ENCODE measurements at places on chromosomes 2 and 18.

- DNase-seq: no peak
Measured at GRCh38 chr18:64380117-64380516, 231.2 kb upstream of the LINC00305 start.

- no peak for DNase-seq
Measured at GRCh38 chr18:49778826-49779465, 34.4 kb downstream of the ACAA2 start.

DNA sequence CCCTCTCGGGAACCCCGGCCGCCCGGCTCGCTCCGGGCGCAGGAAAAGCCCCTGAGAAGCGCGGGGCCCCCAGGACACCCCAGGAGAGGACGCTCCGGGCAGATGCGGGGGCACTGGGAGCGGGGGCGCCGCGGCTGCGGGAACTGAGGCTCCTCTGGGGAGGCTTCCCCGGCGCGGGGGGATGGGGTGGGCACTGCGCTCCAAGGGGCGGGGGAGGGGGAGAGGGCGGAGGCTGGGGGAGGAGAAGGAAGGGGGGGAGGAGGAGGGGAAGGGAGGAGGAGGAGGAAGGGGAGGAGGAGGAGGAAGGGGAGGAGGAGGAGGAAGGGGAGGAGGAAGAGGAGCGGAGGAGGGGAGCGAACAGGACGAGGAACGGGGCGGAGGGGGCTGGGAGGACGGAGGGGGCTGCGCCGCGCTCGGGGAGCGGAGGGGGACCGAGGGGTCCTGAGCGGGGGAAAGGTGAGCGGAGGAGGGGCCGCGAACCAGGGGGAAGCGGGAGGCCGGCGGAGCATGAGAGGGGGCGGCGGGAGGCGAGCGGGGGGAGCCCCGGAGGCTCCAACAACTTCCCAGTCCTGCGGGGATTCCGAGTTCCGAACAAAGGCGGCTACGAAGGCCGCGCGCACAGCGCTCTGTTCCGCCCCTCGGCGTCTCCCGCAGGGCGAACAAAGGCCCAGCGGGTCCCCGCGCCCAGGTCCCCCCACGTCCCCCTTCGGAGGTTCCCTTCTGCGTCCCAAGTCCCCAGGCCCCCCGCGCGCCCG, 742 bp downstream of the PXDN start:
- DNase-seq: no peak

GRCh38 chr2:239722760-239723470, 302.2 kb downstream of the NDUFA10 start:
- DNase-seq: no peak

DNA sequence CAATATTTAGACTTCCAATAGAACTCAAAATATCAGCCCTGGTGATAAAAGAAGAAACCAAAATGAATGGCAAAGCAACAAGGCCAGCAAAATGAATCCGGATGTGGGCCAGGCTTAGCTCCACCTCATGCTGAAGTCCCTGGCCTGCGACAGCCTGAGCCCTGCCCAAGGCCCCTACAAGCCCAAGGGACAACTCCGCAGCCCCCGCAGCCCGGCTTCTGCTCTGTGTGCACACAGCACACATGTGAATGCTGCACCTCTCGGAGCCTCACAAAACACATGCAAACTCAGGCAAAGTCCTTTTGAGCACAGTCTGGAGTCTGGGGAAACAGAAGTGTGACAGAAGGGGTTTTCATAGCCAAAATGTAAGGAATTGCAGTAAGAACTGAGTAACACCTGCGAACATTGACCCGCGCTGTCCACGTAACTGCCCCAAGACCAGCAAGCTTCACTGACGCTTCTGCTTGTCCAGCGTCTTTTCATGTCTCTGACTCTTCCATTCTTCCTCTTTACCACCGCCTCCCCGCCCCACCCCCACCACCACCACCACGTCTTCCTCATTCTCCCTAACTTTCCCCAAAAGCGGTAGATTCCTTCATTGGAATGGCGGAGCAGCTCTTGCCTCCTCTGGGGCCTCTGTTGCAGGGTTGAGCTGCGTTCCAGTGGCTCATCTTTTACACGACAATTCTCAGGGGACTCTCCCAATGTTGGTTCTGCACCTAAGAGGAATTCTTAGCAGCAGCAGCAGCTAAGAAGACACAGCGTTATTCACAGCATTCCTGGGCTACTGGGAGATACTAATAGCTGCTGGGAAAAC, 136.4 kb upstream of the COPS8 start:
- no peak for DNase-seq

Data from right kidney (tissue), 9 donors.